ENCODE measurements at places on chromosomes 2 and 18.

GRCh38 chr2:80149991-80150390 is 154.6 kb downstream of the LRRTM1 start:
- DNase-seq = no peak

- DNase-seq = no peak
These were observed 526 bp downstream of the CHN1 start for GRCh38 chr2:175004730-175004979.

GRCh38 chr18:5556310-5556974 is 12.6 kb upstream of the EPB41L3 start:
- no peak for DNase-seq

GRCh38 chr18:49961271-49961670 is 147.9 kb upstream of the ACAA2 start:
- DNase-seq = no peak

DNA sequence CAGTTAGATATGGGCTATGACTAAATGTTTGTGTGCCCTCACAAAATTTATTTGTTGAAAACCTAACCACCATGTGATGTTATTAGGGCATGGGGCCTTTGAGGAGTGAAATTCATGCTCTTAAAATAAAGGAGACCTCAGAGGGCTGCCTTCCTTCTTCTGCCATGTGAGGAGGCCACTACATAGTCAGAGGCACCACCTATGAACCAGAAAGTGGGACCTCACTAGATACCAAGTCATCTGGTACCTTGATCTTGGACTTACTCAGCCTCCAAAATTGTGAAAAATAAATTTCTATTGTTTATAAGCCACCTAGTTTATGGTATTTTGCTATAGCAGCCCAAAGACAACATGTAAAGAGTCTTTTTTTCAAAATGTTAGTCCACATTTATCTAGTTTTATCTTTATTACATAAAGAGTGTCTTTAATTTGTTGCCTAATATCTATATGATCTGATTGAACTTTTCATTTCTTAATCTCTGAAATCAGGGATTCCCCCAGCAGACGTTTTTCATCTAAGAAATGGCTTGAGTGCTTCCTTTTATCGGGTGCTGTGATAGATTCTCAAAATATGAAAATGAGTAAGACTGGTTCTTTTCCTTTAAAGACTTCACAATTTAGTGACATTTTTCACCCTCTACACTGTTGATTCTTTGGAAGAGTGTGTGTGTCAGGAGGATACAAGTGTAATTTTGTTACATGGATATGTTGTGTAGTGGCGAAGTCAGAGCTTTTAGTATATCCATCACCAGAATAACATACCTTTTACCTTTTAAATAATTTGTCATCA is 34.2 kb downstream of the PMS1 start:
- no peak for DNase-seq

DNA sequence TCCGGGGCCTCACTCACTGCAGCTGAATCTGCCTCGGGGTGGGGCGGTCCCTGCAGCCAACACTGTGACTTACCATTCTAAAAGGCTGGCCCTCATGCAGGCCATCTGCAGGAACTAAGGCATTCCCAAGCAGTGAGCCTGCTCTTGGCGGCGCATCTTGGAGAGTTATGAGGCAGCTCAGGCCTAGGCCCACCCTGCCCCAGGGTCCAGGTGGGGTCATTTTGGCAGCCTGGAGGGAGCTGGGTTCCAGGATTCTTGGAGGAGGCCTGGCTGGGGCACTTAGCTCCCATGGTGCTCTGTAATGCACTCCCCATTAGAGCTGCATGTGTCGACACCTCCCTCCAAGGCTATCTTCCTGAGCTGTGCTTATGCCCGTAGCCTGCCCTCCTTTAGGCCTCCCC is 14.8 kb upstream of the BIN1 start:
- no peak for DNase-seq

- DNase-seq = no peak
These were observed 426.5 kb downstream of the METTL4 start for GRCh38 chr18:2144811-2145210.

- no peak for DNase-seq
These were observed 169.5 kb upstream of the AGAP1 start for GRCh38 chr2:235324324-235324723.

DNA sequence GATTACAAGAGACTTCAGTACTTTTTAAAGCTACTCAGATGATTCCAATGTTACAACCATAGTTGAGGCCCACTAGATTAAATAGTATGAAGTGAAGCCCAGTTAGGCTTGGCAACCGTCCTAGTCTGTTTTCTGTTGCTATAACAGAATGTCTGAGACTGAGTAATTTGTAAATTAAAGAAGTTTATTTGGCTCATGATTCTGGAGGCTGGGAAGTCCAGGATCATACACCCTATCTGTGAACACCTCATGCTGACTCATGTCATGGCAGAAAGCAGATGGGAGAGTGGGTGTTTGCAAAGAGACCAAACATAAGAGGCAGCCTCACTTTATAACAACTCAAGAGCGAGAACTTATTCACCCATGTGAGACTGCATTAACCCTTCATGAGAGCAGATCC is 63.1 kb downstream of the CCDC150 start:
- no peak for DNase-seq

DNA sequence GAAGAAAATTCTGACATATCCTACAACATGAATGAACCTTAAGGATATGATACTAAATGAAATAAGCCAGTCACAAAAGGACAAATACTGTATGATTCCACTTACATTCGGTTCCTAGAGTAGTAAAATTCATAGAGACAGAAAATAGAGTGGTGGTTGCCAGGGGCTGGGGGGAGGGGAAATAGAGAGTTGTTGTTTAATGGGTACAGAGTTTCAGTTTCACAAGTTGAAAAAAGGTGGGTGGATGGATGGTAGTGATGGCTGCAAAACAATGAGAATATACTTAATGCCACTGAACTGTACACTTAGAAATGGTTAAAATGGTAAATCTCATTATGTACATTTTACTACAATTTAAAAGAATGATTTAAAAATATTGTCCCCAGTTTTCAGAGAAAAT is 53.3 kb upstream of the NFU1 start:
- DNase-seq = no peak

- no peak for DNase-seq
These were observed 301.8 kb upstream of the ID2 start for GRCh38 chr2:8380026-8380425.

DNA sequence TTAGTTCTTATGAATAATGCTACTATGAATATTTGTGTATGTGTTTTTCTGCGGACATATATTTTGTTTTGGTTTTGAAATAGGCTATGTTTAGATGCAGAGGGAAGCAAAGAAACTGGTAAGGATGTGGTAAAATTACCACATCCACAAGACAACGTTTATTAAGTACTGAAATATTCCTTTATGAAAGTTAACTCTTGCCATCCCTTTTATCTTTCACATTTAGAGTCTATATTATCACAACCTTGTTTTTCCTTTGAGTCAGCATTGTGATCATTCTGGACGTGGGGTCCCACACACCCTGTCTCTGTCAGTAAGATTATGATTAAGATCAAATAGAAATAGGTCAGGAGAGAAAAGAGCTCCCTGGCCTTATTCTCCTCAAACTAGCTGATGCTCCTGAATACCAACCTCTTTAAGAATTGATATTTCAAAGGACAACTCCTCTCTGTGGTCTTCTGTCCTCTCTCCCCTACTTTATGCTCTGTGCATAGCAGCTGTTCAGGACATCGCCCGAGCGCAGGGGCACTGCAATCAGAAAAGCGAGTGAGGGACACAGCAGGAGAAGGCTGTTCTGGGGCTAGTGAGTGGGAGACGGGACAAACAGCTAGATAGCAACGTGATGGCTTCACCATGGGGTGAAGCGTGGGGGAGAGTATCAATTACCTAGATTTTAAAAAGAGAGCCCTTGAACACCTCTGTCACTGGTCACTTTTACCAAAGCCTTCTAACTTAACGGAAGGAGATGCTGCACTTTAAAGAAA is 12.2 kb downstream of the METAP1D start:
- no peak for DNase-seq

DNA sequence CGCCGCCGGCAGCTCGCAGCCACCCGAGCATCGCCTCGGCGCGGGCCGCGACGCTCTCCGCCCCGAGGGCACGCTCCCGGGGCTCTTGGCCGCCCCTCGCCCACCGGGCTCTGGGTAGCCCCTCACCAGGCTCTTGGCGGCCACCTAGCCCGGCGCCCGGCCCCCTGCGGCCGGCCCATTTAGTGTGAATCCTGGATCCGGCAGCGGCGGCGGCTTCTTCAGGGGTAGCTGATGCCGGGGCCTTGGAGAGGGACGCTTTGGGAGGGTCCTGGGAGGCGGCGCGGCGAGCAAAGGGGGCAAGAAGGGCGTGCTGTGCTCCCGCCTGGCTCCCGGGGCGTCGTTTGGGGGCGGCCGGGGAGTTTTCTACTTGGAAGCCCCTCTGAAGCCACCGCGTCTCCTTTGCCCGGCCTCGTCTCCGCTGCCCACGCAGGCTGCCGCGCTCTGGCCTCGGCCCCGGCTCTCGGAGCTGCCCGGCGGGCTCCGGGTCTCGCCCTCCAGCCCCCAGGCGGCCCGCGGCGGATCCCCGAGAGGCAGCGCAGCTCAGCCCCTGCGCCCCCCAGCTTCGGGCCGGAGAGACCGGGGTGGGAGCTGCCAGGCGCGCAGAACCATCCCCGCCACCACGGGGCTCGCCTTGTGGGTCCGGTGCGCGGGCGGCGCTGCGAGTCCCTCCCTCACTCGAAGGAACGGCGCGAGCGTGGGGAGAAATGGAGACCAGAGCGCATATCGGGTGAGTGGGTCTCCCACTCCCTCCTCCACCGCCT is 509 bp downstream of the PIEZO2 start:
- DNase-seq = no peak

DNA sequence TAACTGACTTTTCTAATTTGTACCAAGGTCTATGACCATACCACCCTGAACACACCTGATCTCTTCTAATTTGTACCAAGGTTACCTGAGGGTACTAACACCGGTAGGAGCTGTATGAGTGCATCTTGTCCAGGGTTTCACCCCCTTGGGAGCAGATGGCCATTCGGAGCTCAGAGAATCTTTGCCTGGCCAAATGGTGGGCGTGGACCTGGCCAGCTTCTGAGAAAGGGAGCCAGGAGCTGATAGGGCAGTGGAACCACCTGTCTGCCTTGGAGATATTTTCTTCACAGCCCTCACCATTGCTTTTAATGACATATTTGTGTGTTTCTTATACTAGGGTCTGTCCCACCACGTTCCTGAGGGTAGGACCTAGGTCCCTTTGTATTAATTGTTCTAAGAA is 188.9 kb downstream of the LDLRAD4 start:
- DNase-seq = no peak

GRCh38 chr2:38932586-38932985 is 42.9 kb downstream of the ARHGEF33 start:
- no peak for DNase-seq

DNA sequence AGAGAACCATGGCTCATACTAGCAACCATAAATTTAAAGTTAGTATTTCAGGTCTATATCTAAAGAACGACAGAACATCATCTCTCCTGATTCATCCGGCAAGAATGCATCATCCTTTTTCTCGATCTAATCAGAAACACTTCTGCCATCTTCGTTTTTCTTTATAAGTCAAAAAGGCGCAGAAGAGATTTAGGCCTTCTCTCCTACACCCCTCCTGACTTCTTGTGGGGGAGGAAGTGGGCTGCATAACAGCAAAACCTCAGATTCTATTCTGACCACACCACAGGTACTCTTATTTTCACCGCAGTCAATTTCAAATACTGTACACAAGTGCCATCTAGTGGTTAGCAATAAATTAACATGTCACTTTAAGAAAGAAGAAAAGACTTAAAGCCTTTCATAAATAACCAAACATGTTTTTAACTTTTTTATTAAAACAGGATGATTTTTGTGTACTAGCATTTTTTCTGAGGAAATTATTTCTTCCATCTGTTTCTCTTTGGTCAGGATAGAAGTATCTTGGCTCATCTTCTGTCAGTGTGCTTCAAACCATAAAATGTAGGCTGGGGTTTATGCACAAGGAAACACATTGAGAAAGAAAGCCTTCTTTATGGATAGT is 48.4 kb upstream of the PIK3C3 start:
- DNase-seq = no peak

- DNase-seq = no peak
These were observed 22.5 kb downstream of the C1QL2 start for GRCh38 chr2:119136093-119136492.

GRCh38 chr2:172478353-172478752 is 51.0 kb downstream of the ITGA6 start:
- DNase-seq = no peak

DNA sequence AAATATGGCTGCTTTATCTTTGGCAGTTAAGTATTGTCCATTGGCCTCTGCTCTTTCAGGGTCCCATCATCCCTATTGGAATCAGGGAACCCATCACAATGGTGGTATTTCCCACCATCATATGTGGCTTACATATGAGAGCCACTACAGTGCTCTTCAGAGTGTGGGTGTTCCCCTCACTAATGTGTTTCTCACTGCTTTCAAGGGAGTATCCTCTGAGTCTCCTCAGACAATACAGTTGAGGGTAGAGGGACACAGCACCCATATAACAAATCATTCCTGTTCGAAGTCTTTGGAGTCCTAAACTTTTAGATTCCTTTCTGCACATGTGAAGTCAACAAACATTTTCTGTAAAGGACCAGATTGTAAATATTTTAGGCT is 48.8 kb upstream of the DNAJC10 start:
- no peak for DNase-seq

DNA sequence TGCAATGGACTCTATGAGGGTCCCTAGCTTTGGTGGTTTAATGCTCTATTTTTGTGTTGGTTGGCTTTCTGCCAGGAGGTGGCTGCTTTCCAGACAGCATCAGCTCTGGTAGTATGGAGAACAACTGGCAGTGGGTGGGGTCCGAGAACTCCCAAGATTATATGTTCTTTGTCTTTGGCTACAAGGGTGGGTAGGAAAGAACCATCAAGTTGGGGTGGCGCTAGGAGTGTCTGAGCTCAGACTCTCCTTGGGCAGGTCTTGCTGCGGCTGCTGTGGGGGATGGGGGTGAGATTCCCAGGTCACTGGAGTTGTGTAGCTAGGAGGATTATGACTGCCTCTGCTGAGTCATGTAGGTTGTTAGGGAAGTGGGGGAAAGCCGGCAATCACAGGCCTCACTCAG is 976.1 kb upstream of the GYPC start:
- no peak for DNase-seq

- DNase-seq = no peak
These were observed 70.4 kb downstream of the GNAL start for GRCh38 chr18:11759456-11759855.

- no peak for DNase-seq
These were observed 87.3 kb downstream of the ACTR3 start for GRCh38 chr2:113977060-113977659.

DNA sequence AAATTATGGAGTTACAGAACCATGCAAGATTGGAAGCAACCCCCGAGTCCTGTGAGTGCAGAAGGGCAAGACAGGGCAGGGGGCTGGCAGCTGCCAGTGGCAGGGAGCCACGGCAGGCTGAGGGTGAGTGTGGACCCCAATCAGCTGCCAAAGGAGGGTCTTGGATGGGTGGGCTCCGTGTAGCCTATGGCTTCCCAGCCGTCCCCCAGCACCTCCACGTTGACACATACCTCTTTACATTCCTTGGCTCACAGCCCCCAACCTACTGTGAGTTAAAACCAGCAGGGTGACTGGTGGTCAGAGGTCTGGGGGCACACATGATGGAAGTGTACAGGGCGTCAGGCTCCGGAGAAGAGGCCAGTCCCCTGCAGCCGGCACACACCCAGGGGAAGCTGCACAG is 60.9 kb upstream of the SALL3 start:
- DNase-seq = no peak

GRCh38 chr2:25596516-25597244 is 76.7 kb downstream of the DTNB start:
- no peak for DNase-seq

GRCh38 chr2:224038830-224039079 is 331 bp downstream of the SERPINE2 start:
- no peak for DNase-seq
